GM23248 (cell line): ENCODE measurements at places on chromosomes 5 and 9. TPM values are rescaled to one million over a fixed set of nuclear protein-coding genes. Genes with fewer than 3 reads are reported as not detected.

The C5 gene
- total RNA-seq: 1.6 and 2.4 TPM in 2 replicates

The FBP2 gene
- total RNA-seq: not detected in 2 replicates

The FXN gene
- total RNA-seq: 1.0 and 5.6 TPM in 2 replicates

- H3K36me3 ChIP-seq: no peaks in the 10 kb centered on the region
- no peak overlapping the region for H3K27ac ChIP-seq
- no peaks in the 10 kb centered on the region for H3K4me1 ChIP-seq
- no peak for DNase-seq
Observed at GRCh38 chr5:73962801-73963425, 336.9 kb downstream of the ARHGEF28 start.

DNA sequence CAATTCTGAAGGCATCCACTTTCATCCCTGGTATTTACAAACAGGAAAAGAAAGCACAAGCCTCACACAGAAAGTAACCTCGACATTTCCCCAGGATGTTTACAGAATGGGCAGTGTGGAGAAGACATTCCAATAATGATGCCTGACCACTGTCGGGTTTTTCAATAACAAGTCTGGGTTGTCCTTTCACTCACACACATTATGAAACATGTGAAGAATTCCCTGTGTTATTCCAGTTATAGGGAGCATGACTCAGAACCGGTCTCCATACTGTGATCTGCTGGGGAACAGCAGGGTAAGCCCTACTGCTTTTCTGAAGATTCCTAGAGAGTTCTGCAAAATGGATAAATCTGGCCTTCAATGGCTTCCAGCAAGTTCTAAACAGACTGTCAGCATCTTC is 155.3 kb downstream of the ADAMTS12 start:
- H3K36me3 ChIP-seq: no peaks in the 10 kb centered on the region
- no peak overlapping the region for H3K27ac ChIP-seq
- H3K4me1 ChIP-seq: peaks cover 24% of the 10 kb centered on the region
- H3K4me3 ChIP-seq: no peak overlapping the region
- H3K27me3 ChIP-seq: no peaks in the 10 kb centered on the region

DNA sequence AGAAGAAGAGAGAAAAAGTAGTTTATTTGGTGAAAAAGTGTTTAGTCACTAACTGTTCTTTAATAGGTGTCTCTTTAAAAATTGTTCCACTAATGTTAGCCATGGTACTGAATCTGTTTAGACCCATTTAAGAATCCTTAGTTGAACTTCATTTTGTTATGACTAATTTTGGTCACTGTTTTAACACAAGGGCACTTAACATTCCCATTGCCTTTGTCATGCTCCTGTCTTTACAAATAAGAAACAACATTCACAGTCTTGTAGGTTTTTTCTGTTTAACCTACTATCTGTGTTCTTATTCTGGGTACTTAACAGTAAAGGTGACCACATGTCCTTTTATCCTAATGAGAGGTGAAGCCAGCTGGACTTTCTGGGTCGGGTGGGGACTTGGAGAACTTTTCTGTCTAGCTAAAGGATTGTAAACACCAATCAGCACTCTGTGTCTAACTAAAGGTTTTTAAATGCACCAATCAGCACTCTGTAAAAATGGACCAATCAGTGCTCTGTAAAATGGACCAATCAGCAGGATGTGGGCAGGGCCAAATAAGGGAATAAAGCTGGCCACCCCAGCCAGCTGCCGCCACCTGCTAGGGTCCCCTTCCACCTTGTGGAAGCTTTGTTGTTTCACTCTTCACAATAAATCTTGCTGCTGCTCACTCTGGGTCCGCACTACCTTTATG is 116.7 kb downstream of the WDR70 start:
- H3K4me3 ChIP-seq: no peak overlapping the region
- peak; percentile 88 for DNase-seq
- peaks cover 24% of the 10 kb centered on the region for H3K4me1 ChIP-seq
- no peaks in the 10 kb centered on the region for H3K36me3 ChIP-seq
- no peaks in the 10 kb centered on the region for H3K27me3 ChIP-seq

GRCh38 chr5:109410389-109411148 is 795 bp upstream of the PJA2 start:
- H3K36me3 ChIP-seq: no peaks in the 10 kb centered on the region
- peak overlapping the region; percentile 99 for H3K27ac ChIP-seq
- no peaks in the 10 kb centered on the region for H3K27me3 ChIP-seq
- peak; percentile 88 for DNase-seq

DNA sequence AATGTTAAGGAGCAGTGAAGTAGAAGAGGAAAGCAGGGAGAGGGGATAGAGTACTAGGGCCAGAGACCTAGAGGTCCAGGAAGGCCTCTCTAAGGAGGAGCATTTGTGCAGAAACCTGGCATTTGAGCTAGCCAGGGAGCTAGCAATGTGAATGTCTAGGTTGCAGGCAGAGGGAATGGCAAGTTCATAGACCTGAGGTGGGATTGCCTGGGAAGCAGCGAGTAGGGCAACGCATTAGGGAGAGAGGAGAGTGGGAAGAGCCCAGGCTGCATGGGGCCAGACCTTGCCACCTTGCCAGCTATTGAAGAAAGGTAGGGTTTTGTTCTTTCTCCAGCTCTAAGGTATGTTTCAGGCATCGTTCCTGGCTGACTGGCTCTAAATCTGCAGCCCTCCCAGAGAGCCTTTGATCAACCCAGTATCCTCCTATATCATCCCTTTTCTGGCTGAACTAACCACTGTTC is 54.0 kb downstream of the SLC22A5 start:
- H3K4me1 ChIP-seq: peaks cover 60% of the 10 kb centered on the region
- no peaks in the 10 kb centered on the region for H3K36me3 ChIP-seq
- DNase-seq: no peak
- peak overlapping the region; percentile 50 for H3K27ac ChIP-seq

DNA sequence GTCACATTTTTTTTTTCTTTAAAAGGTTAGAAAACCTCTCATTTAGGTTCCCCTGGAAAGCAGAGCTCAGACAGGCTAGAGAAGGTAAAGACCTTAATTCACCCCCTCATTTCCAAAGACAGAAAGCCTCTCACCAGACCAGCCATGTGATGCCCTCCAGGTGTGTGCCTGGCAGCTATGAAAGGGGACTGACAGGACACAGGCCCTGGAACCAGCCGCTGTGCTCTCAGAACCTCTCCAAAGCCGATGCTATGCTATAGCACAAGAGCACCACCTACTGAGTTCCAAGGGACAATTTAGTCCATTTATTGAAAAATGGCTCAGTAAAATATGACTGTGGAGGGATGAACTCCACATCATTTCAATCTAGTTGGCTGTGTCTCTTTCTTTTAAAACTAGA is 48.8 kb downstream of the FANCC start:
- H3K36me3 ChIP-seq: no peaks in the 10 kb centered on the region
- H3K4me1 ChIP-seq: 0 out of 2 replicates have a peak, but pooled peaks cover 6% of the 10 kb centered on the region
- H3K4me3 ChIP-seq: no peak overlapping the region
- H3K27ac ChIP-seq: no peak overlapping the region
- no peaks in the 10 kb centered on the region for H3K27me3 ChIP-seq

DNA sequence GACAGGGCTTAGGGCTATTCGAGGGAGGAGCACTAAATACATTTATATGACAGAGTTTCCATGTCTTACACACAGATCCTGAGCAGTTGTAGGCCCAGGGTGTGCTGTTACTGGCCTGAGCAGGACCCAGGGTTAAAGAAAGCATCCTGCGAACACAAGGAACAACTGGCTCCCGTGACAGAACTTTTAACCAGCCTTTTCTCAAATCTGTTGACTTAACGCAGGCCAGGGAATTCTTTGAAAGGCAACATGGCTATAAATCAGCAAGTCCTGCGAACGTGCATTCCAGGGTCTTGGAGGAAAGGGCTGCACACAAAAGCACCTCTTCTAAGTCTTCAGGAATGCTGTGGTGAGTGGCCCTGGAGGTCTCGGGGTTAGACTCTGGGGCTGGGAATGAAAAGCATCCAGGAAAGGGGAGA is 45.2 kb upstream of the ANKRD55 start:
- no peak overlapping the region for H3K27ac ChIP-seq
- no peaks in the 10 kb centered on the region for H3K36me3 ChIP-seq
- H3K27me3 ChIP-seq: no peaks in the 10 kb centered on the region
- DNase-seq: peak; percentile 27
- H3K4me3 ChIP-seq: no peak overlapping the region

DNA sequence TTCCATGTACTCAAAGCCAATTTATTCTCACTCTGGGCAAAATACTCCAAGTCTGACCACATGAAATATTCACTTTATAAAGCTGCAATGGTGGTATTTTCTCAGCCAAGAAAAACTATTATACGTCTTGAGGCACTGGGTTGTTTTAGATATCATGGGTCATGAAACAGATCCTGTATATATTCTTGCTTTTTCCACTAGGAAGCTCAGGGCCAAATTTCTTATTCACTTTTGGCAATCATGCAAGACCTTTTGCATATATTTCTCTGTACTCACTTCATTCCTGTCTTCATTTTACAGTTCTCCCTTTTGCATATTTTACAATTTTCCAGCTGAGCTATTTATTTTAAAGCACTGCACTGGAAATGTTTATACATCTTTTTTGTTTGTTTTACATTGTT is 49.8 kb downstream of the GABBR2 start:
- H3K27me3 ChIP-seq: no peaks in the 10 kb centered on the region
- DNase-seq: peak; percentile 79
- H3K4me1 ChIP-seq: peaks cover 46% of the 10 kb centered on the region
- H3K27ac ChIP-seq: peak overlapping the region; percentile 92
- peak overlapping the region; percentile 13 for H3K4me3 ChIP-seq

DNA sequence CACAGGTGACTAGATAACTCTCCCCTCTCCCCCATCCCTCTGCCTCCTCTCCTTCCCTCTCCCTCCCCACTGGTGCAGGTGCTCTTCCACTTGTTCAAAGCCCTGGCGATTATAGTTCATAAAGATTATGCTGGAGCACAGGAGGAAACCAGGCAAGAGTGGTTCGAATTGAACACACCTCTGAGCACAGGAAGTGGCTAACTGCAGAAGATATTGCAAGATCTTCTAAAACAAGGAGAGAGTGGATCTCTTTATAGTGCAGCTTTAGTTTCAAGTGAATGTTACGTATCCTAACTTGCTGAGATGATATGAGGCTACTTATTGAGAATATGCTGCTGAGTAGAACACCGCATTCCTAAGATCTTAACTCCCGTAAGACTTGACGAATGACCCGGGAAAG is 178.4 kb downstream of the GOLPH3 start:
- no peak overlapping the region for H3K27ac ChIP-seq
- no peak overlapping the region for H3K4me3 ChIP-seq
- peaks cover 15% of the 10 kb centered on the region; the same call in 1 of the 2 replicates for H3K27me3 ChIP-seq
- peaks cover 16% of the 10 kb centered on the region for H3K4me1 ChIP-seq
- no peaks in the 10 kb centered on the region for H3K36me3 ChIP-seq

- no peak overlapping the region for H3K27ac ChIP-seq
- H3K4me1 ChIP-seq: no peaks in the 10 kb centered on the region
- H3K4me3 ChIP-seq: no peak overlapping the region
- H3K36me3 ChIP-seq: no peaks in the 10 kb centered on the region
- H3K27me3 ChIP-seq: no peaks in the 10 kb centered on the region
- no peak for DNase-seq
Observed at GRCh38 chr5:174999581-174999980, 275.2 kb downstream of the MSX2 start.

- no peak overlapping the region for H3K4me3 ChIP-seq
- no peaks in the 10 kb centered on the region for H3K27me3 ChIP-seq
- no peak overlapping the region for H3K27ac ChIP-seq
- H3K4me1 ChIP-seq: peaks cover 6% of the 10 kb centered on the region
Observed at GRCh38 chr9:96379461-96379860, 4.0 kb downstream of the SLC35D2 start.

GRCh38 chr5:107652408-107652807 is 18.3 kb downstream of the EFNA5 start:
- no peak overlapping the region for H3K4me3 ChIP-seq
- no peaks in the 10 kb centered on the region for H3K27me3 ChIP-seq
- H3K4me1 ChIP-seq: no peaks in the 10 kb centered on the region
- DNase-seq: no peak
- H3K27ac ChIP-seq: no peak overlapping the region

GRCh38 chr9:99752417-99753109 is 69.1 kb upstream of the NR4A3 start:
- no peaks in the 10 kb centered on the region for H3K27me3 ChIP-seq
- H3K27ac ChIP-seq: peak overlapping the region; percentile 61
- no peak overlapping the region for H3K4me3 ChIP-seq
- H3K4me1 ChIP-seq: peaks cover 27% of the 10 kb centered on the region

GRCh38 chr5:145825751-145826180 is 9.4 kb downstream of the PRELID2 start:
- H3K27ac ChIP-seq: no peak overlapping the region
- H3K36me3 ChIP-seq: no peaks in the 10 kb centered on the region
- peaks cover 5% of the 10 kb centered on the region; the same call in 1 of the 2 replicates for H3K4me1 ChIP-seq
- peak; percentile 80 for DNase-seq

GRCh38 chr9:99753436-99753835 is 68.2 kb upstream of the NR4A3 start:
- no peaks in the 10 kb centered on the region for H3K36me3 ChIP-seq
- peak; percentile 17 for DNase-seq
- no peak overlapping the region for H3K4me3 ChIP-seq
- peaks cover 21% of the 10 kb centered on the region for H3K4me1 ChIP-seq

GRCh38 chr9:3628239-3628638 is 102.4 kb upstream of the RFX3 start:
- no peaks in the 10 kb centered on the region for H3K27me3 ChIP-seq
- no peaks in the 10 kb centered on the region for H3K4me1 ChIP-seq
- H3K27ac ChIP-seq: no peak overlapping the region
- H3K4me3 ChIP-seq: no peak overlapping the region
- no peaks in the 10 kb centered on the region for H3K36me3 ChIP-seq

GRCh38 chr5:151696470-151697061 is 9.9 kb upstream of the SPARC start:
- H3K27ac ChIP-seq: peak overlapping the region; percentile 100
- no peaks in the 10 kb centered on the region for H3K27me3 ChIP-seq
- H3K36me3 ChIP-seq: no peaks in the 10 kb centered on the region
- H3K4me3 ChIP-seq: peak overlapping the region; percentile 52
- peaks cover 57% of the 10 kb centered on the region for H3K4me1 ChIP-seq

DNA sequence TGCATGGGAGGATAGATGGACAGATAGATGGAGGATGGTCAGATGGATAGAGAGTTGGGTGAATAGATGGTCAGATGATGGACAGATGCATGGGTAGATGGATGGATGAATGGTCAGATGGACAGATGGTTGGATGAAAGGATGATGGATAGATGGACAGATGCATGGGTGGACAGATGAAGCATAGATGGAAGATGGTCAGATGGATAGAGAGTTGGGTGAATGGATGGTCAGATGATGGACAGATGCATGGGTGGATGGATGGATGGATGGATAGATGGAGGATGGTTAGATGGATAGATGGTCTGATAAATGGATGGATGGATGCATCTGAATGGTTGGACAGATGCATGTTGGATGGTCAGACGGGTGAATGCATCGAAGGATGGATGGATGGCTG is 70.4 kb downstream of the COL23A1 start:
- H3K36me3 ChIP-seq: no peaks in the 10 kb centered on the region
- H3K27me3 ChIP-seq: no peaks in the 10 kb centered on the region
- H3K4me1 ChIP-seq: no peaks in the 10 kb centered on the region
- no peak overlapping the region for H3K27ac ChIP-seq

DNA sequence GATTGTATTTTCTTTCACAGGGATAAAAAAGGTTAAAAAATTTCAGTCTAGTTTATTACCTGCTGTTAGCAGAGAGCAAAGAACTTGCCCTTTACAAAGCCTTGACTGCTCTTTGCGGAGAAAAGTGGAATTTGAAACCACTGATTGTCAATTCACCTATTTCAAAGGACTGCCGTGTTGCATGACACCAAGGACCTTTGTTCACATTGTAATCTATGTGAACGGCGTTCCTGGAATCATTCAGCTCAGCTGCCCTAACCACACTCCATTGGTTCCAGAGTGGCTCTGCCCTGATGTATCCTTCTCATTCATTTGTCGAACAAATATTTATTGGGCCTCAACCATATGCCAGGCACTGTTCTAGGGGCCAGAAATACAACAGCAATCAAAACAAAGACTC is 377.5 kb upstream of the RFX3 start:
- no peaks in the 10 kb centered on the region for H3K27me3 ChIP-seq
- no peaks in the 10 kb centered on the region; the same call in 1 of the 2 replicates for H3K36me3 ChIP-seq
- H3K4me3 ChIP-seq: no peak overlapping the region
- no peak overlapping the region for H3K27ac ChIP-seq
